ENCODE measurements at places on chromosomes 6 and 20. TPM values are rescaled to one million over a fixed set of nuclear protein-coding genes. Genes with fewer than 3 reads are reported as not detected.

GRCh38 chr6:33621711-33622388 is 728 bp downstream of the ITPR3 start:
- DNase-seq: no peak

GRCh38 chr6:125732398-125732797 is 17.0 kb upstream of the HEY2 start:
- no peak for DNase-seq

- DNase-seq: no peak
These were observed 32.1 kb downstream of the HLA-F start for GRCh38 chr6:29755295-29755871.

- DNase-seq: peak; percentile 51
These were observed 20.5 kb upstream of the NT5E start for GRCh38 chr6:85429346-85429745.

- DNase-seq: no peak
These were observed 82.5 kb upstream of the SULF2 start for GRCh38 chr20:47867831-47868230.

- DNase-seq: no peak
These were observed 174.1 kb downstream of the COL21A1 start for GRCh38 chr6:56073315-56073714.

- DNase-seq: no peak
These were observed 29.1 kb upstream of the YWHAB start for GRCh38 chr20:44856442-44856841.

DNA sequence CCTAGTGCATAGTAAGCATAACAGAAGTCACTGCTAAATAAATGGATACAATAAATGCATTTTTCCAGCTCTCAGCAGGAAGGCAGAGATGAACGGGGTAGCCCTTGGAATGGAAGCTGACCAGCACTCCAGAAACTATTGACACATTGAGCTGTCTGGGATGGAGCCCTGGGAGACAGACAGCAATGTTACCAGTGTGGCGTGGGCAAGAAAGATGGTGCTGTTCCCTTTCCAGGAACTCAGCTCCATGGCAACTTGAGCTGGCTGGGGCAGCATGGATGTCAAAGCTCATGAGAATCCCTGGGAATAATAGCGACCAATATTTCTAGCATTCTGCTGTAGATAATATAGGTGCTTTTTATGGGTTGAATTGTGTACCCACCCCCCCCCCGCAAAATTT is 104.3 kb upstream of the PTPRT start:
- no peak for DNase-seq

GRCh38 chr6:53492860-53493634 is 51.9 kb downstream of the GCLC start:
- peak; percentile 66 for DNase-seq

DNA sequence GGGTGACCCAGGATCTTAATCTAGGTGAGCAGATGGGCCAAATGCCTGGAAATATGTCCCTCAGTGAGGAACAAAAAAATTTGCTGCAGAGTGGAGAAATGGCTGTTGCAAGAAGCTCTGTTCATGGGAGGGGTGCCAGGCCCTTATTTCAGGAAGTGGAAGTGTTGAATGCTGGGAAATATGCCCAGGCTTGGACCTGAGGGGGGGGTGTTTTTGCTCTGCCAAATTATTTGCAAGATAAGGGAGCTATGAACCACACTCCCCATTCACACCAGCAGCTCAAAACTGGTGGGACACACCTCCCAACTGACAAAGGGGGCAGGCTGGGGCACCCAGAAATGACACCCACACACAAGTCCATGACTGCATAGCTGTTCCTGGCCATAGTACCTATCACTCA is 8.7 kb downstream of the CST4 start:
- DNase-seq: no peak

DNA sequence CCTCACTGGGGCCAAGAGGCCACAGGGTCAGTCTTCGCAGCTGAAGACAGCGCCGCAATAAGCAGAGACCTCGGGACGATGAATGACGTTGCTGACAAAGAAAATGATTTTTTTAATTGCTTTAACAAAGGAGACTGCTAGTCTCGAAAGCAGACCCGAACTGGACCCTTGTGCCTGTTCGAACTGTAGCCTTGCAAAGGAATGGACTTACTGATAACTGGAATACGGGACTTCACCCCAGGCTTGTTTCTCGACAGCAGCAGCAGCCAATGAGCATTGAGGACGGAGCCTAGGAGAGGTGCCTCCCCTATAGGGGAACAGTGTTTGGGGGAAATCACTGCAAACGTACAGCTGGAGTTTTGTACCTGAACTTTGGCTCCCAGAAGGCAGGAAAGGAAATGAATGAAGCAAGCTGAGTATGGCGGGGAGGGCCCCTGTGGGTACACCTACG is 1.3 kb upstream of the TAF4 start:
- no peak for DNase-seq

GRCh38 chr20:10673176-10673841 is 490 bp downstream of the JAG1 start:
- no peak for DNase-seq

GRCh38 chr6:170174771-170175643 is 115.9 kb downstream of the DLL1 start:
- no peak for DNase-seq

Gene PGC
- total RNA-seq: not detected

Gene GPX5
- total RNA-seq: not detected

Gene PLCB1
- total RNA-seq: 19.0 TPM

Gene TAGAP
- not detected for total RNA-seq

Gene SERINC3
- 90.5 TPM for total RNA-seq

Gene FLOT1
- total RNA-seq: 107 TPM

Gene PTPRA
- 41.5 TPM for total RNA-seq

Gene JPH2
- total RNA-seq: 50.5 TPM
